ENCODE measurements at places on chromosomes 6 and 20.

DNA sequence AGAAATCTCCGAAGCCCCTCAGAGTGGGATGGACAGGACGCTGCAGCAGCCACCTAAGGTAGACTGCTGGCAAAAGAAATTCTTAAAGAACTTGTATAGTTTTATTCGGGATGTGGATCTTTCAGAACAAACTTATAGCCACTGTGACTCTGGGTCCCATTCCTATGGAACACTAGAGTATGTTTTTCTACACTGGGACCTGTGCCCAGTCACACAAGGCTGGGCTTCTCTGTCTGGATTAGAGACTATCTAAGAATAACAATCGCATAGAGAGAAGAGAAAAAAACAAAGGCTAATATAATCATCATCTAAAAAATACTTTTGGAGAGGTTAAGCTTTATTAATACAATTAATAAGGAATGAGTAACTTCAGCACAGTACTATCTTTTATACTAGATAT lies 28.9 kb downstream of the RMND1 start:
- DNase-seq, result no peak

GRCh38 chr6:117540670-117541069 lies 58.2 kb downstream of the DCBLD1 start:
- no peak for DNase-seq

DNA sequence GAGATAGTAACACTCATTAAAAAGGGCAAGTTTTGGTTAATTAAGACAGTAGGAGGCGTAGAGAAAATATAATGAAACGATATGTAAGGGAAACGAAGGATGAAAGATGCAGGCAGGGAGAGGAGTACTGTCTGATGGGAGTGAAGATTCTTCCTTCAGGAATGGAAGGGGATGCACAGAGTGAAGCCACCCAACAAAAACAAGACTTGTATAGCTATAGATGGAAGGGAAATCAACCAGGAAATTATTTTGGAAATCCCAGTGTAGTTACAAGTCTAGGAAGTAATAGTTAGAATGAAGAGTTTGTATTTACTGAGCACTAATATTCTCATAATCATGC lies 19.7 kb upstream of the HLA-DRB1 start:
- DNase-seq, result no peak

GRCh38 chr6:127289934-127290333 lies 23.3 kb downstream of the RNF146 start:
- no peak for DNase-seq

- DNase-seq, result no peak
Measured at GRCh38 chr20:50449738-50450492, 60.3 kb upstream of the PTPN1 start.
